Lower leg skin (tissue), 4 donors: ENCODE measurements at places on chromosomes 1 and 21.
A peak's percentile ranks its signal among the peaks of the same experiment; 100 is the strongest.

DNA sequence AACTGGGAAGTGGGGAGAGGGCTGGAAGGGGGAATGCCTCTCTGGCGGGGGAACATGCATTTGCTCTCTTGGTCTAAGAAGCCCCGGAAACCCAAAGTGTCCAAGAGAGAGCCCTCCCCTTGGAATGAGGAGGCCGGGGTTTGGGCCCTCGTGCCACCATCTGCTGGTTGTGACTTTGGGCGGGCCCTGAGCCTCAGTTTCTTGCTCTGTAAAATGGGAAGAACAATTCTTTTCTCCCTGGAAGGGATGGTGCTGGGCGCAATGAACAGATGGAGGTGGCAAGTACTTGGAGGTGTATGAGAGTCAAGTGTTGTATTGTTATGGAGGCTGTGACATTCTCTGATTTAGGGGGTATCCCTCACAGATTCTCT, 69.9 kb upstream of the TARDBP start:
- no peak for DNase-seq

DNA sequence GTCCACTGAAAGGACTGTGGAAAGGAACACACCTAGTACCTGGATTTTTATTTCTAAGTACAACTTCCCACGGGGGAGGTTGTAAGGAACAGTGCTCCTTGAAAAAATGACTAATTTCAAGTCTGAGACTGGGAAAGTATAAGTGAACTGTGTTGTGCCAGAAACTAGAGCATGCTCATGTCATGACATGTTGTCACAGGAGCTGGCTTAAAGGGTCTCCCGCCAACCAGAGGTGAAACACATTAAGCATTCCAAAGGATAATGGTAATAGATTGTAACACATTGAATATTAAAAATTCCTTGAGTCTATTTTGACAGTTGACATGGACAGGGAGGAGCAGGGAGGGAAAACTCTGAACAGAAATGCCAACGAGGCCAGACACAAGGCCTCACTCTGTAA, 6.3 kb downstream of the ATP2B4 start:
- DNase-seq: no peak

- no peak for DNase-seq
Observed at GRCh38 chr1:155454096-155454495, 108.5 kb downstream of the ASH1L start.

GRCh38 chr21:43269440-43269839, 100.6 kb downstream of the CRYAA start:
- DNase-seq: no peak

DNA sequence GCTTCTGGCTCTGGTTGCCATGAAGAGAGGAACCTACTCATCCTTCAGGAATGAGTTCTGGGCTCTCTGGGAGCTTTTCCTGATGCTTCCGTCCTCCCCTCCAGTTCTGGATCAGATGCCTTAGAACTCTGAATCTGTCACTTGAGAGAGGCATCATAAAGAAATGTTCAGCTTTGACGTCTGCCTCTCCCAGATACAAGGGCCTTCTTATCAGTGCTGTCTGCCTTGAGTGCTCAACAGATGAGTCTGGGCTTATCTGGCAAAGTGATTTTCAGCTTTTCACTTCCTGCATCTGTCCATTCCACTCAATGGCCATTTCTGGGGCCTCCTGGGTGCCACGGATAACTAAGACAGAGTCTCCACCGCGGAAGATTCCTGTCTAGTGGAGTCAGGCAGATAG, 12.3 kb upstream of the OTUD3 start:
- DNase-seq: no peak

DNA sequence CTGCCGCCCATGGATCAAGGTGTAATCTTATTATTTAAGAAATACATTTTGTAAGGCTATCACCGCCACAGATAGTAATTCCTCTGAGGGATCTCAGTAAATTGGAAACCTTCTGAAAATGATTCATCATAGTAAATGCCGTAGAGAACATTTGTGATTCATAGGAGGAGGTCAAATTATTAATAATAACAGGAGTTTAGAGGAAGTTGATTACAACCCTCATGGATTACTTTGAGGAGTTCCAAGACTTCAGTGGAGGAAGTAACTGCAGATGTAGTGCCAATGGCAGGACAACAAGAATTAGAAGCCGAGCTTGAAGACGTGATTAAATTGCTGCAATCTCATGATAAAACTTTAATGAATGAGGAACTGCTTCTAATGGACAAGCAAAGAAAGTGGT, 280.1 kb downstream of the PTPRC start:
- no peak for DNase-seq

- no peak for DNase-seq
Observed at GRCh38 chr1:160373696-160374095, 6.8 kb downstream of the NHLH1 start.

GRCh38 chr1:205488074-205488723, 16.3 kb upstream of the CDK18 start:
- peak; percentile 82 for DNase-seq
